Common myeloid progenitor, CD34-positive (primary cell): ENCODE measurements at places on chromosomes 6 and 20.

DNA sequence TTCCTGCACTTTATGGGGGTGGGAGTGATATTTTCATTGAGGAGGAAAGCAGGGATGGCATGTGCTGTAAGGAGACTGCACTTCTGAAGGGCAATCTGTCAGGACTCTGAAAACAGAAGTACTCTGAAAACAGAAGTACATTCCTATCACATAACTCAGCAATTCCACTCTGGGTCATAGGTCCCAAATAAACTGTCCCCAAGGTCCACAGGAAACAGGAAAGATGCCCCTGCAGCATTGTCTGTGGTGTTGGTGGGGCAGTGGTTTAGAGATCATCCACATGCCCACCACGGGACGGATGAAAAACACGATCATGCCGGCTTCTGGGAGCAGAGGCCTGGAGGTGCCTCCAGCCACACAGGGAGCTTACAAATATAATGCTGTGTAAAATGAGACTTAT lies 150.3 kb downstream of the OTOR start:
- no peaks in the 10 kb centered on the region for H3K36me3 ChIP-seq
- H3K4me3 ChIP-seq = no peak overlapping the region
- no peaks in the 10 kb centered on the region for H3K27me3 ChIP-seq
- no peaks in the 10 kb centered on the region for H3K4me1 ChIP-seq

GRCh38 chr6:3831761-3832530 lies 17.2 kb upstream of the FAM50B start:
- no peak for DNase-seq
- no peak overlapping the region for H3K4me3 ChIP-seq
- H3K36me3 ChIP-seq = no peaks in the 10 kb centered on the region

DNA sequence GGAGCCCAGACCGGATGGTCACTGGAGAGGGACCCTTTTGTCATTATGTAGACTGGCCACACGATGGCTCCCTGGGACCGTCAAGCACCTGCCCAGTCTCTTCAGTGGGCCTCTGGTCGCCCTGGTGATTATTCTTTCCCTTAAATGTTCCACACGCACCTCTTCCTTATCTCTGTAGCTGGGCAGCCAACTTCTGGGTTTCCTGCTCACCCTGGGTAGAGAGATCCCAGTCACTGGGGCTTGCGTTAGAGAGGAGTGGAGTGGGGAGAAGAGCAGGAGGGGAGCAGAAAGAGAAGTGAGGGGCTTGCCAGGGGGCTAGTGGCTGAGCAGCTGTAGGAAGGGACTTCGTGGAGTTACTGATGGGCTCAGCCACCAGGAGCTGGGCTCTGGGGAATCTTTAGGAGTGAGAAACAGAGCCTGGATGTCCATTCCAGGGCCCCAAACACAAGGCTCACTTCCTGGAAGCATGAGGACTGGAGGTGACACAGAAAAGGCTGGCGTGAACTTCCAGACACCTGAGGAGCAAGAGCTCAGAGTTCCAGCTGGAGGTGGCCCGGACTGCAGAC lies 150.1 kb downstream of the DHX35 start:
- no peak overlapping the region for H3K4me3 ChIP-seq
- peaks cover 8% of the 10 kb centered on the region for H3K27me3 ChIP-seq
- DNase-seq = peak; percentile 41
- no peaks in the 10 kb centered on the region for H3K36me3 ChIP-seq
- no peaks in the 10 kb centered on the region for H3K4me1 ChIP-seq

GRCh38 chr20:59790346-59790745 lies 143.1 kb downstream of the SYCP2 start:
- H3K27ac ChIP-seq = no peak overlapping the region
- no peaks in the 10 kb centered on the region for H3K27me3 ChIP-seq
- H3K36me3 ChIP-seq = no peaks in the 10 kb centered on the region
